Stimulated activated CD8-positive, alpha-beta memory T cell treated with anti-CD3 and anti-CD28 coated beads, Interleukin-7, amount 100 ng/mL, for 1 hour (primary cell): ENCODE measurements at places on chromosomes 2 and 18.

DNA sequence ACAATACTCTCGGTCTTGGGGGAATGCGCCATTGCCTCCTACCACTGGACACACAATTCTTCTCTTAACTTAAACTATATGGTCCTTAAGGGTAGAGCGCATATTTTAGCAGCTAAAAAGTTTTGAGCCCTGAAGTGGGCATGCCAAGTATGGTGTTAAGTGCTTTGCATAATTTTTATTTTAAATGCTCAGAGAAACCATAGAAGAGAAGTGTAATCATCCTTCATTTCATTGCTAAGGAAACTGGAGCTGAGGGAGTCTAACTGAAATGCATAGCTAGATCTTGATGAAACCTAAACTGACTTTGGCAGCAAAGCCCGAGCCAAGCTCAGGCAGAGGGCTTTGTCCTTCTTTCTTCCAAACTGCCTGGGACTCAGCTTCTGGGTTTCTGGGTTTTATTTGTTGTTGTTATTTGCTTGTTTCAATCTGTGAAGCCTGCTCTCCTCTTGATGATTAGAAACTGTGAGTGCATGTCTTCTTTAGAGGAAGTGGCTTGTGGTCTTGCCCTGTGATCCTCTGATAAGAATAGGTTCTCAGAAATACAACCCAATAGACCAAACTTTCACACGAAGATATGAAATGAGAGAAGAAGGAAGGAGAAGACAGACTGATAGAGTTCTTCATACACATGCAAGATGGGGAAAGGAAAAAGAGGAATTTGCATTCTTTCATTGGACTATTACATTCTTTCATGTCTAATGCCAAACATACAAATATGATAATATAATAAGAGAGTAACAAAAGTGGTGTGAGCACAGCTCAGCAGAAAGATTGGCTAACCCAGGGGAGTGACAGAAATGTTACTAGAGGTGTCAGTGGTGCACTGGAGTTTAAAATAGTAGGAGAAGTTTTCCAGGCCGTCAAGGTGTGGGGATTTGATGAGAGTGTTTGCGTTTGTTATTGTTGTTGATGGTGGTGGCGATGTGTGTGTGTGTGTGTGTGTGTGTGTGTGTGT is 7.5 kb upstream of the RNF144A start:
- no peak for DNase-seq

GRCh38 chr2:207478572-207478971 is 51.2 kb upstream of the CREB1 start:
- no peak for DNase-seq

DNA sequence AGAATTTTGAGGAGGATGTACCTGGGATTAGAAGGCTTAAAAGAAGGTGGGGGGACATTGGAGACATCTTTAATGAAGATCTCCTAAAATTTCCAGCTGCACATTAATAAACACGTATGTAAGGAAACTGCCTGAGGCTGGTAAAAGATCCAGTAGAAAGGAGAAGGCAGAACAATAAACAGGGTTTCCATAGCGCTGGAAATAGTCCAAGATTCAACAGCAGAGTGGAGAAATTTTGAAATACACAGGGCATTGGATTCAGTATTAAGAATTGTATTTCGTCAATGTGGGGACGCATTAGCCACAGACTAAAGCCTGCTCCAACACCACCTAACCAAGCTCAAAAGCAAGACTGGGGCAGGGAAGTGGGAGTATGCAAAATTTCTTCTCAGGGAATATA is 606.9 kb upstream of the NRXN1 start:
- no peak for DNase-seq

DNA sequence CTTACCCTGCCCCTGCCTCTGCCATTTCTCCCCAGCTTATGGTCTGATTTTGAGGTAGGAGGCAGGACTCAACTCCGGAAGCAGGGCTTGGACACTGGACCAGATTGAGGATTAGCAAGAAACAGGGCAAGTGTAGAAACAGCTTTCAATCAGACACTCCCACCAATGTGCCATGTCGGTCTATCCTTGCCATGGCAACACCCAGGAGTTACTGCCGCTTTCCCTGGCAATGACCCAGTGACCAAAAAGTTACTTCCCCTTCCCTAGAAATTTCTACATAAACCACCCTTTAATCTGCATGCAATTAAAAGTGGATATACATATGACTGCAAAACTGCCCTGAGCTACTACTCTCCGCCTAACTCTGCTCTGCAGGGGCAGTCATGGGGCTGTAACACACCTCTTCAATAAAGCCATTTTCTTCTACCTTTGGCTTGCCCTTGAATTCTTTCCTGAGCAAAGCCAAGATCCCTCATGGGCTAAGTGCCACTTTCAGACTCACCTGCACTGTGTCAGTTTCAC is 156.7 kb downstream of the LPIN1 start:
- no peak for DNase-seq

- peak; percentile 31 for DNase-seq
Observed at GRCh38 chr2:217993817-217994463, 8.9 kb downstream of the TNS1 start.

- DNase-seq = no peak
Observed at GRCh38 chr2:9017411-9017810, 13.9 kb upstream of the MBOAT2 start.

GRCh38 chr2:9326975-9327374 is 96.4 kb downstream of the ITGB1BP1 start:
- DNase-seq = no peak

- DNase-seq = no peak
Observed at GRCh38 chr18:76380791-76381405, 114.1 kb downstream of the ZNF516 start.

DNA sequence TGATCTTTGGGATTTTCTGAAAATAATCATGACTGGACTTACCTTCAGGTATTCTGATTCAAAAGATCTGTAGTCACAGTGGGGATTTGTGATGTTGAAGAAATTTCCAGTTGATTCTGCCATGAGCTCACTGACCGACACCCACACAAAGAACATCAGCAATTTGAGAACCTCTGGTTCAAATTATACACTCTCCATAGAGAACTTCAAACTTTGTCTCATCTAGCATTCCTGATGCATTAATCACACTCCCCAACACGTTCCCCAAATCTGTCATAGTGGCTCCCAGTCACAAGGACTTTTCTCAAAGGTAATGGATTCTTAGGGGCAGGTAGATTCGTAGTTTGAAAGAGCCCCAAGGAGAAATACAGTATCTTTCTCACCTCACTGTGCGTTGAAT is 584.3 kb downstream of the FBXO15 start:
- DNase-seq = no peak
